HFFc6 (cell line): ENCODE measurements at places on chromosomes 16 and 17.

GRCh38 chr16:17635183-17635582, 164.4 kb upstream of the XYLT1 start:
- H3K36me3 ChIP-seq = no peaks in the 10 kb centered on the region
- no peak for DNase-seq
- peaks cover 11% of the 10 kb centered on the region for H3K4me1 ChIP-seq
- peaks cover 11% of the 10 kb centered on the region; the same call in 1 of the 2 replicates for H3K27me3 ChIP-seq

- peaks cover 52% of the 10 kb centered on the region for H3K27me3 ChIP-seq
- H3K4me1 ChIP-seq = peaks cover 9% of the 10 kb centered on the region
- no peaks in the 10 kb centered on the region for H3K36me3 ChIP-seq
- no peak for DNase-seq
- H3K27ac ChIP-seq = no peak overlapping the region
Observed at GRCh38 chr17:41592601-41593305, 6.1 kb upstream of the KRT14 start.

GRCh38 chr17:42404326-42405055, 16.2 kb upstream of the STAT3 start:
- peaks cover 73% of the 10 kb centered on the region for H3K4me1 ChIP-seq
- no peak overlapping the region for H3K4me3 ChIP-seq
- peak overlapping the region; percentile 82 for H3K27ac ChIP-seq
- H3K36me3 ChIP-seq = peaks cover 37% of the 10 kb centered on the region

GRCh38 chr17:50922721-50923405, 56.7 kb upstream of the TOB1 start:
- peaks cover 4% of the 10 kb centered on the region for H3K27me3 ChIP-seq
- no peak for DNase-seq
- no peak overlapping the region for H3K4me3 ChIP-seq
- H3K4me1 ChIP-seq = peaks cover 39% of the 10 kb centered on the region

DNA sequence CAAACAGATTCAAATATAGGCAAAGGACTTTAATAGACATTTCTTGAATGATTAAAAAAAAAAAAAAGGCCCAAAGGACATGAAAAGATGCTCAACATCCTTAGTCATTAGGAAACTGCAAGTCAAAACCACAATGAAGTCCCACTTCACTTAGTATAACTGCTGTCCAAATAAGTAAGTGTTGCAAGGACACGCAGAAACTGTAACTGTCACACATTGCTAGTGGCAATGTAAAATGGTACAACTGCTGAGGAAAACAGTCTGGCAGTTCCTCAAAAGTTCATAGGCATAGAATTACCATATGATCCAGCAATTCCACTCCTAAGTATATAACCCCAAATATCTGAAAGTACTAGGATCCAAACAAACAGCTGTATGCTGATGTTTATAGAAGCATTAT, 112.7 kb downstream of the BRIP1 start:
- no peaks in the 10 kb centered on the region for H3K4me1 ChIP-seq
- no peak overlapping the region for H3K4me3 ChIP-seq

DNA sequence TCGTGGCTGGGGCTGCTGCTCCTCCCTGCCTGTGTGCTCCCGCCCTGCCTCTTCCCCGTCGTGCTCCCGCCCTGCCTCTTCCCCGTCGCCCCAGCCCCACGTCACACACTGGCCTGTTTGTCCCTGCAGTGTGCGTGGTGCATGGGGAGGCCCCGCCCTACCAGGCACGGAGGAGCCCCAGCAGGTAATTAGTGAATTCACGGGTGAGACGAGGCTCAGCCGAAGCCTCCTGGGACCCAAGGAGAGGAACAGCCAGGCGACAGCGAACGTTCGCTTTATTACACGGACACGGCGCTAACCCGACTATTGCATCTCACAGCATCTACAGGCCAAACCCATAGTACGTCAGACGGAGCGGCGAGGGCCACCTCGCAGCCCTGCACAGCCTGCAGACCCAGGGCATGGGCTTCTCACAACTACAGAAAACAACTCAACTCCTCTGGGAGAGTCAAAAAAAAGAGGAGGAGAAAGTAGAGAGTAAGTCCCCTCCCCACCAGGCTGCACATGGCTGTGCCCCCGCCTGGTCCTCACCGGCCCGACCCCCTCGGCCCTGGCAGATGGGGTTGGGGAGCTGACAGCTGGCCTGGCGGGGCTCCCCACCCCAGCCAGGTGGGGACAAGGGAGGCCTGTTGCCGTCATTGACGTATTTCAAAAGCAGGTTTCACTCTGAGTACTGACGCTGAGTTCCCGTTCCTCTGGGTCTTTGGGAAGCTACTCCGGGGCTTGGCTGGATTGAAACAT, 4.3 kb upstream of the PABPN1L start:
- no peak for DNase-seq
- H3K4me1 ChIP-seq = no peaks in the 10 kb centered on the region
- no peak overlapping the region; the same call in 1 of the 2 replicates for H3K4me3 ChIP-seq

DNA sequence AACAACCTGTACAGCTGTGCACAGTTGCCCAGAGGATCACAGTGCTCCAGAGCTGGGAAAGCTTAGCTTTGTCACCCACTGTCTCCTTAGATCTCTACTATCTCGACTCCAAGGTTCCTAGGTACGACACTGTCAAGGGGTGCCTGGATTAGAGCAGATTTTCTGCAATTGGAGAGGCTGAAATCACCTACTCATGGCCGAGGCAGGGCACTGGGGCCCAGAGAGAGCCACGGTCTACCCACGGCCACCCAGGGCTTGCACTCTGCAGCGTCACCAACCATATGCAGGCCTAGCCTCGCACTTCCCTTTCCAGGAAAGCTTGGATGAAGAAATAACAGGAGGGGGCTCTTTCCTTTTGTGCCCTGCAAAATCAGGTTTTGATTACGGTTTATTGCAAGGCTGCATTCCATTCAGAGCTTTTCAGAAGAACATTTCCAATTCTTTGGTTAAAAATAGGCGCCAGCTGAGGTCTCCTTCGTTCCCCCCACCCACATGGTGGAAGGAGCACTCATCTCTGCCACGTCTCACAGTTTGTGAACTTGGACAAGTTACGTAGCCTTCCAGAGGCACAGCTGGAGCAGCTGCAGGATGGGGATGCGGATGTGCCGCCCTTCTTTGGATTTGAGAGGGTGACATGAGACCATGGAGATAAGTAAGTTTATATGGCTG, 80.0 kb downstream of the IRX5 start:
- no peak overlapping the region for H3K4me3 ChIP-seq
- peaks cover 11% of the 10 kb centered on the region for H3K27me3 ChIP-seq

- peaks cover 27% of the 10 kb centered on the region for H3K36me3 ChIP-seq
- peaks cover 36% of the 10 kb centered on the region for H3K4me1 ChIP-seq
- H3K27ac ChIP-seq = no peak overlapping the region
- no peak for DNase-seq
- no peak overlapping the region for H3K4me3 ChIP-seq
- H3K27me3 ChIP-seq = peaks cover 9% of the 10 kb centered on the region
Observed at GRCh38 chr16:72948238-72948829, 99.6 kb downstream of the ZFHX3 start.

DNA sequence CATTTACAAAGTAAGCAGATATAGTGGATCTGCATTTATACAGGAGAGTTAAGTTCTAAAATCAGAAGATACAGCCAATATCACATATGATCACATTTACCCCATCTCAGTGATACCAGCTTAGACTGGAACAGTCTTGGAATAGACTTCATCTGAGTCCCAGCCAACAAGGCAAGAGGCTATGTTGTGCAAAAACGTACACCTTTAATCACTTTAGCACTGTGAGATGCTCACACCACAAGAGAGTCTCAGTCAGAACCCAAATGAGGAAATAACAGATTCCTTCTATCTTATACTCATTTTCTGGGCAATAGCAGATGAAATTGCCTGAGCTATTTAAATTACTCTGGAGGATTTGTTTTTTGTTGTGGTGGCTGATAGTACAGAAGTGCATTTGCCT, 145.6 kb downstream of the ANKFN1 start:
- no peaks in the 10 kb centered on the region; the same call in 1 of the 2 replicates for H3K27me3 ChIP-seq
- peaks cover 32% of the 10 kb centered on the region for H3K4me1 ChIP-seq
- no peak for DNase-seq
- H3K4me3 ChIP-seq = no peak overlapping the region

DNA sequence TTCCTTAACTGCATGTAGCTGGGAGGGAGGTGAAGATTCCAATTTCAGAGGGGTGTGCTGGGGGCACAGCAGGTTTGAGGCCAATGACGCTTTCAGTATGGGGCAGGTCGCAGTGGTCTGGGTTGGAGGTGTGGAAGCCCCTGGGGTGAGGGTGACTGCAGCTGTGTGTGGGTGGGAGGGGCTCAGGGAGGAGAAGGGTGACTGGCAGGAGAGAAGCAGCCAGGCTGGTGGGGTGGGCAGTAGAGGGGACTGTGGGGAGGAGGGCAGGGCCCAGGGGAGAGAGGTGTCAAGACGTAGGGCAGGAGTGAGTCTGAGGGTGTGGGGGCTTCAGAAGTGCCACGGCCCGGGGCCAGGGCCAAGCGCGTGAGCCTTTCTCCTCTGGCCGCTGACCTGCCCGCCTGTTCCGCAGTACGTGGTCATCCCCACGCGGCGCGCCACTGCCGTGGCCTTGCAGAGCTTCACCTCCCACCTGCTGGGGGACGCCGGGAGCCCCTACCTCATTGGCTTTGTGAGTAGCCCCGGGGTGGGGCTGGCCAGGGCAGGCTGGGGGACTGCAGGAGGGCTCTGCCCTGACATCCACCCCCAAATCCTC, 19.4 kb downstream of the MYBBP1A start:
- H3K36me3 ChIP-seq = no peaks in the 10 kb centered on the region
- no peak overlapping the region for H3K4me3 ChIP-seq
- peaks cover 19% of the 10 kb centered on the region for H3K27me3 ChIP-seq
- DNase-seq = no peak

DNA sequence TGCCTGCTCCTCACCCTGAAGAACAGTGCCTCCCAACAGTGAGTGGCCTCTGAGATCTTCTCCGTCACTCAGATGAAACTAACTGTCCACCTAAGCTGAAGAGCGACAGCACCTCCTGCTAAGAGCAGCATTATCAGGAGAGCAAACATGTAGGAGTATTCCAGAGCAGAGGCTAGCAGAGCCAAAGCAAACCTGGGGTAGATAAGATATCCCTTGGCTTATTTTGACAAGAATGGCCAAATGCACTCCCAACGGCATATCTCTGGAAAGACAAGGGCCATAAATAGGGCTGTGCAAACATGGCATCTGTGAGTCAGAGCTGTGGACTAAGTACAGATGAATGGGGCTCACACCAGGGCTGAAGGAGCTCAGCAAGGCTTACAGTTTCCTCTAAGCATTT, 96.3 kb downstream of the NDEL1 start:
- no peak overlapping the region for H3K27ac ChIP-seq
- H3K36me3 ChIP-seq = no peaks in the 10 kb centered on the region
- no peaks in the 10 kb centered on the region for H3K4me1 ChIP-seq
- no peaks in the 10 kb centered on the region for H3K27me3 ChIP-seq
